Amygdala (tissue), 56 donors: ENCODE measurements at places on chromosomes 3 and 15.

- DNase-seq = peak; percentile 54
Measured at GRCh38 chr3:53846134-53846850, at the start of the genes CHDH and IL17RB. Gene CHDH (minus strand): TSS chr3:53846419. CDS start chr3:53824008, 22,411 bp downstream. Gene IL17RB (plus strand): TSS chr3:53846568. CDS start chr3:53846589, 21 bp downstream.

DNA sequence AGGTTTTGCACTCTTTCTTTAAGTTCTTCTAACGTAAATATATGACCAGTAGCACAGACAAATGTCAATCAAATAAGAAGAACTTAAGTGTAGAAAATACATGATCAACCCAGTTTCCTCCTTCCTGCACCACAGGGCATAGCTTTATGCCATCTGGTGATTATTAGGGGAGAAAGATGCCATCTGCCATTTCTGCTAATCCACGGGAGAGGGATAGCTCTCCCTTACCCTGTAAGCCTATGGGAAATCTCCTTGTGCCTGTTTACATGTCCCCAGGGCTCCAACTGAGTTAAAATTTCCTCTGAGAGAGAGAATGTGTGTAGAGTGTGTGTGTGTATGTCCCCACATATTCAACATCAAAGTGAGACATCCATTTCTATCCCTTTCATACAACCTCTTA is 135.9 kb downstream of the RSL24D1 start:
- no peak for DNase-seq

GRCh38 chr3:65006300-65006739 is 318.5 kb upstream of the ADAMTS9 start:
- DNase-seq = no peak

- DNase-seq = no peak
Measured at GRCh38 chr15:63368503-63368902, 13.1 kb downstream of the CA12 start.

DNA sequence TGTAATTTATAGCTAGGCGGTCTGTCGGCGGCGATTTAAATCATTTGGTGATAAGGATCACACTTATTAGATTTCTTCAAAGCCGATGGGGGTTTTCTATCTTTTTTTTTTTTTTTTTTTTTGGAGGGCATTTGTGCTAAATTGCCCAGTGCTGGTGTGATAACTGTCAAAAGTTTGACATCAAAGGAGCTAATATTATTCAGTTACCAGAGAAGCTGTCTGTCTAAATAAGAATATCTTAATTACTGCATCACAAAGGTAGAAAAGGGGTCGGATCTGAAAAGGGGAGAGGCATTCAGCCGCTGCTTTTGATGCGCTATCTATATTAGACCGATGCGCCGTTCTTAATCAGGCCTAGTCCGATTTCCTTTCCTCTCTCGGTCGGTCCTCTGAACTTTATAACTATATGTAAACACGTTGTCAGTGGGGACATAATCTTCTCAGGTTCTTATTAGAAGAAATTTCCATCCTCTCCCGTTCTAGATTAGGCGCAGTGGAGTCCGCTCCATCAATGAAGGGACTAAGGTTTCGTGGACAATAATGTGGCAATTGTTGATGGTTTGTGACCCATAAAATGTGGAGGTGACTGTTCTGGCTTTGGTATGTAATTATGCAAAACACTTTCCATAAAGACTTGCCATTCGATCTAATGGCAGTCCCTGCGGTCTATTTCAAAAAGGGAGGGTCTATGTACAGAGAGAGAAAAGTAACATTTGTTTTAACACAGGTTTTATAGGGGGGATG is 31.7 kb downstream of the NR2F2 start:
- DNase-seq = no peak

GRCh38 chr3:166837535-166837934 is 542.6 kb downstream of the ZBBX start:
- no peak for DNase-seq

DNA sequence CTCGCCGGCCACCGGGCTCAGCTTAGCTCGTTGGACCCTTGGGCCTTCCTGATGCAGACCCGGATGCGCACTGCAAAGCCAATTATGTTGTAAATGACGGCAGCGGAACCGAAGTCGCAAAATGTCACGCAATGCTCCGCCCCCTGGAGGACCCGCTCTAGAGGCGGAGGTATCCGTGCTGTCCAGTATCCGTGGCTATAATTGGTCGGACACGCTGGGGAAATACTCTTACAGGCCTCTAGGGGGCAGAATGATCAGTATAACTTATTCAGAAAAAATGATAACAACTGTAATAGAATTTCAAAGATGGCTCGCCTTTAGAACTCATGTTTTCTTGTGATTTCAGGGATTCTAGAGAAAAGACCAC is at the start of gene PRR23B:
PRR23B (minus strand) TSS at position 59 of the 367 bp plus-strand sequence. CDS start 265 bp downstream, outside the sequence.
- DNase-seq = no peak

DNA sequence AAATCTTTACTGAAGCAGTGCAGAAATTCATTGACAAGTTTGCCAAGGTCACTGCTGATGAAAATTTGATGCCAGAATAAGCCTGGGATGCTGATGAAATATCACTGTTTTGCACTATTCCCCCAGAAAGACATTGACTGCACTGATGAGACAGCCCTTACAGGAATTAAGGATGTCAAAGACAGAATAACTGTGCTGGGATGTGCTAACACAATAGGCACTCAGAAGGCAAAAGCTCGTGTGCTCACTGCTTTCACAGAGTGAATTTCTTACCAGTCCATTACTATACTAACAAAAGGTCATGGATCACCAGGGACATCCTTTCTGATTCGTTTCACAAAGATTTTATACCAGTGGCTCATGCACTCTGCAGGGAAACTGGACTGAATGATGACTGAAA is 69.4 kb downstream of the MCF2L2 start:
- DNase-seq = no peak

DNA sequence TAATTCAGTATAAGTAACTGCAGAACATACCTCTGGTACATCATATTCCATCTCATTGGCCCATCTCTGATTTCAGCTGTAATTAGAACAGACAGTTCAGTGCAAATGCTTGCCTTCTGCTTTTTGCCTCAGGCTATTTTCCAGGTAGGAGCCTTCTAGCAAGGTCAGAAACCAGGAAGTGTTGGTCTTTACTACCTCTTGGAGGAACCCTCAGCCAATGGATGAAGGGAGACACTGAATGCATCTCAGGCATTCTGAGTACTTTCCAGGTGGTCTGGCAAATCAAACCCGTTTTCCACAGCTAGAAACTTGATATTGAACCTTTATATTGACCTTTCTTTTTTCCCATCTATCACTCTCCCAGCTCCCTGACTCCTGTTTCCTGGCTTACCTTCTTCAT is 348.5 kb upstream of the SOX2 start:
- DNase-seq = no peak

DNA sequence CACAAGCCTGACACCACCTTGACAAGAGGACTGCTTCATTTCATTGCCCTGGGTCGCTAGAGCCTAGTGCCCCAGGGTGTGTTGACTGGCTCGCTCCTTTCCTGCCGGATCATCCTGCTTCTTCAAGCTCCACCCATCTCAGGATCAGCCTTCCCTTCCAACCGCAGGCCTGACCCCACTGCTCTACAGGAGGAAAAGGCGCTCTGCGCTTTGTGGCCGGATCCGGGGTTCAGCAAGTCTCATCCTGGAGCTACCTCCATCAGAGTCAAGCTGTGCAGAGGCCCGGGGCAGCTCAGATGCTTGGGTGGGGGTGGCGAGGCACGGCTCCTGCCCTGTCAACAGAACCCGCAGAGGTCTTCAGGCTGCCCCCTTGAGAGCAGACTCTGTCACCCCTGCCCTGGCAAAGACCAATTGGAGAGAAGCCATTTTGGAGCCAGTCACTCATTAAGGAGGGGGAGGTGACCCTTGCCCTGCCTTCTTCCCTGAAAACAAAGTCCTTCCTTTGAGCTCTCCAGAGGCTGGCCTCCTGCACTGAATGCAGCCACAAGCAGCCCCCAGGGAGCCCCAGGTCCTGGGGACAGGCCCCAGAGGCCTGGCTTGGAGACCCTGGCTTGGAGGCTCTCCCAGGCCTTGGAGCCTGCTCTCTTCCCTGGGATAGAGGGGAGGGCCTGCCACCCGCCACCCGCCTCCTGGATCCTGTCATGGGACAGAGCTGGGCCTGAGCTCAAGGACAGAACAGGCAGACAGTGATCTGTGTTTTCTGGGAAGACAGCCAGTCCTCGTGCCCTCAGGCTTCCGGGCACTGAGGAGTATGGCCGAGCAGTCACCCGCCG is 80.3 kb downstream of the CPN2 start:
- peak; percentile 90 for DNase-seq

DNA sequence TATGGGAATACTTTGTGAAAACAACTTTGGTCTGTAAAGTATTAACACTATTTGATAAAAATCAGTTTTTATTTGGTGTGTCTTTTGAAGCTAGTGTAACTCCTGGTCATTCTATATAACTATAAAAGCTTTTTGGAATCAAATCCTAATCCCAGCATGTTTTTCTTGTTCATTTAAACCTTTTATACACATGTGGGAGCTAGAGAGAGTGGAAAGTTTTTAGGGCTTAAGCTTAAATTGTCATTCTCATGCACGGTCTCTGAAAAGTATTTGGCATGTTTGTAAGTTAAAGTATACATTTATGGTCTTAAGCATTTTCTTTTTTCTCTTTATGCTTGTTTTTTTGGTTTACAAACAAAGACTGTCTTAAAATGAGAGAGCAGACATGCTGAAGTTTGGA is 83.4 kb upstream of the RARB start:
- no peak for DNase-seq

DNA sequence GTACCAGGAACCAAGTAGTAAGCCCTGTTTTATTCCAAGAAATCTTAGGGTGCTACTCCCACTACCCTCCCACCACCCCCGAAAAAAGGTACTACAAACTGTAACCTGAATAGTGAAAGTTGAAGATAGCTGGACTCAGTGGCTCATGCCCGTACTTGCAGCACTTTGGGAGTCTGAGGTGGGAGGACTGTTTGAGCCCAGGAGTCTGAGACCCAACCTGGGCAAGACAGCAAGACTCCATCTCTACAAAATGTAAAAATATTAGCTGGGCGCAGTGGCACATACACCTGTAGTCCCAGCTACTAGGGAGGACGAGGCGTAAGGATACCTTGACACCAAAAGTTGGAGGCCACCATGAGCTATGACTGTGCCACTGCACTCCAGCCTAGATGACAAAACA is 7.9 kb downstream of the RHOA start:
- no peak for DNase-seq

- DNase-seq = no peak
Measured at GRCh38 chr15:68593828-68594532, 15.2 kb downstream of the CORO2B start.

DNA sequence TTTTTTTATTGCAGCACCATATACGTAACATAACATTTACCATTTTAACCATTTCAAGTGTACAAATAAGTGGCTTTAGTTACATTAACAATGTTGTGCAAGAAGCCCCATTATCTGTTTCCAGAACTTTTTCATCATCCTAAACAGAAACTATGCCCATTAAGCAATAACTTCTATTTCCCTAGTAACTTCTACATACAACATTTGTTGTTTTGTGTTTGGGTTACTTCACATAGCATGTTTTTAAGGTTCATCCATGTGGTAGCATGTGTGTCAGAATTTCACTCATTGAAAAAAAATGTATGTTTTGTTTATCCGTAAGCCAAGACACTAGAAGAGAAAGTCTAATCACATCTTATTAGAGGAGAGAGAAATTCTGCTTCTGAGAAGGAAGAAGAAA is 450.5 kb upstream of the PDZRN3 start:
- no peak for DNase-seq

DNA sequence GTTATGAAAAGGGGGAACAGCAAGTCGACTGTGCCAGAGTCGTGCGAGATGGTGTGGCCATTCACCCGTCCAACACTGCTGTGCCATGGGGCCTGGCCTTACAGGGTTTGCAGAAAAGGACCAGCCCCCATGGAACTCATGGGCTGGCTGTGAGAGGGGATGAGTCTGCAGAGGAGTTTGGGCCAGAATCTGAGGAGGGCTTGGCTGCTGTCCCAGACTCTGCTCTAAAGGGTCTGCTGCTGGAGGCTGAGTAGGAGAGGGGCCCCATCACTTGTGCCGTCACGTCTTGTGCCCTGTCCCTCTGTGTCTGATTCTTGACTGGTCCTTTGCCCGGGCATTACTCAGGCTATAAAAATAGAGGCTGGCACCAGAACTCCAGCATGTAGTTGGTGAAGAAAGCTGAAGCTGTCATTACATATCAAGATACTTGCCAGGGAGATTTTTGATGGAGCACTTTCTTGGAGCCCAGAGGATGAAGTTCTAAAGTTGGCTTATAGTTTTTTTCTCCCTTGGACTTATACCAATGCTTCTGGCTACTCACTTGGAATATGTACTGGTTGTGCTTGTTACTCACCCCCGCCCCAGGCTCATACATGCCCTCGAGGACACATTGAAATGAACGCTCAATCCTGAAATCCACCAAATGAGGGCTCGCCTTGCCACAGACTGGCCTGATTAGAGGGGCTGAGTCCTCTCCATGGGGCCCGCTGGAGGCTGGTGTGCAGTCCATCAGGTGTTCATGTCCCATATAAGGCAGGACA is 10.2 kb downstream of the PXYLP1 start:
- DNase-seq = peak; percentile 31

- no peak for DNase-seq
Measured at GRCh38 chr15:90402223-90402622, 14.2 kb downstream of the IQGAP1 start.

DNA sequence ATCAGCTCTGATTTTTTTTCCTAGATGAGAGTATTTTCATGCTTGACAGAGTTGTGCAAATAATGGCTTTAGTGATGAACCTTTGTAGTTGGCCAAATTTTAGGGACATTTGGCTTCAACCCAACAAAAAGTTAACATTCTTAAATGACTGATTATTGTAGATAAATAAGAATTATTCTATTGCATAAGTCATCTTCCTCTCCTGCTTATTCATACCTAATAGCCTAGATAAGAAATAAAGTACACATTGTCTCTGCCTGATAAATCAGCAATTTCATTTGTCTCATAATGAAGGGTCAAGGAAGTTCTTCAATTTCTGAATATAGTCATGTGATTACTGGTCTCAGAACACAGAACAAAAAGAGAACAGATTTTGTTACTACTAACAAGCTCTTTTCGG is 428.9 kb upstream of the IL12A start:
- DNase-seq = no peak

- no peak for DNase-seq
Measured at GRCh38 chr15:68315035-68315434, 37.5 kb downstream of the FEM1B start.

- DNase-seq = no peak
Measured at GRCh38 chr3:184814214-184814613, 2.2 kb downstream of the VPS8 start.

GRCh38 chr3:81868597-81868996 is 107.2 kb upstream of the GBE1 start:
- no peak for DNase-seq

- DNase-seq = no peak
Measured at GRCh38 chr15:41894251-41894790, 468 bp upstream of the SPTBN5 start.

GRCh38 chr3:169774186-169774585 is 990 bp downstream of the MYNN start:
- no peak for DNase-seq

DNA sequence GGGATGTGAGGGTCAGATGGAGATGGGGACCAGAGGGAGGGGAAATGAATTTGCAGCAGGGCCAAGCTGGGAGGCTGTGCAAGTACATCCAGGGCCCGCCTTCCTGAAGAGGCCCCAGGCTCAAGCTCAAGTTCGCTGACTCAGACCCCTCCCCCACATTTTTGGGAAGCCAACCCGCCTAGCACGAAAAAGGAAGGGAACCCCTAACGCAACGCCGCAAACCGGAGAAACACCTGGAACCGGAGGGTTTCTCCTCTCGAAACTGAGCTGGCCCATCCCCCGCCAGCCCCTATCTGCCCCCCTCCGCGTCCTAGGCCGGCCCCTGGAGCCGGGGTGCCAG is 624 bp downstream of the AP3B2 start:
- DNase-seq = no peak
